Chondrocyte (in vitro differentiated cells): ENCODE measurements at places on chromosomes 11 and 22. TPM values are rescaled to one million over a fixed set of nuclear protein-coding genes. Genes with fewer than 3 reads are reported as not detected.

- DNase-seq = no peak
Observed at GRCh38 chr11:98703779-98704556, 316.8 kb upstream of the CNTN5 start.

DNA sequence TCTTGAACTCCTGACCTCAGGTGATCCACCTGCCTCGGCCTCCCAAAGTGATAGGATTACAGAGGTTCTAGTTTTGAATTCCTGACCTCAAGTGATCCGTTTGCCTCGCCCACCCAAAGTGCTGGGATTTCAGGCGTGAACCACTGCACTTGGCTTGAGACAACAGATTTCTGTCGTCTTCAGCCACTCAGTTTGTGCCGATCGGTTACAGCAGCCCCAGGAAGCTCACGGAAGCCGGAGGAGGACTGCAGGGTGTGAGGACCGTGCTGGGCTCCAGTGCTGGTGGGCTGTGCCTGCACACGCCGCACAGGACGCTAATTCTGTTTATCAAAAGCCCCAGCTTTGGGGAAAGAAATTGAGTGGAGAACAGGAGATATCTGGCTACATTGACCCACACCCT is 82.0 kb downstream of the CELSR1 start:
- no peak for DNase-seq

GRCh38 chr11:75796091-75796435 is 18.9 kb upstream of the UVRAG start:
- DNase-seq = peak; percentile 26

DNA sequence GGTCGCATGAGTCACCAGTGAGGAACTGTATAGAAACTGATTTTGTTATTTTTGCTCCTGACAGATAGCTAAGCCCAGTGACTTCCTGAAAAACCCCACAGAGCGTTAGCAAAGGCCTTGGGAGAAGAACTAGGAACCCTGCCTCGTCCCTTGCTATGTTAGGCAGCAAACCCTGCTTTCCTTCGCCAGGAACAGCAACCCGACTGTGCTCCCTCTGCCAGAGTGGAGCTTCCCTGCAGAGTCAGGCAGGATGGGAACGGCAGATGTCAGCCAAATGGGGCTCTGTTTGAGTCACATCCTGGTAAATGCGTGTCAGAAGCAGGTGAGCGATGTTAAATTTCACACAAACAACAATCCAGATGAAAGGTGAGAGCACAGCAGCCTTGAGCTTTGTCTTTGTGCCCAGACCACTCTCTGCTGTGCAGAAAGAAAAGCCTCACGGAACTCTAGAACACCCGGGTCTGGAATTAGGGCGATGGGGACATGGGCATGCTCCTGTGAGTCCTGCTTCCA is 186.6 kb downstream of the ADAMTS15 start:
- no peak for DNase-seq

DNA sequence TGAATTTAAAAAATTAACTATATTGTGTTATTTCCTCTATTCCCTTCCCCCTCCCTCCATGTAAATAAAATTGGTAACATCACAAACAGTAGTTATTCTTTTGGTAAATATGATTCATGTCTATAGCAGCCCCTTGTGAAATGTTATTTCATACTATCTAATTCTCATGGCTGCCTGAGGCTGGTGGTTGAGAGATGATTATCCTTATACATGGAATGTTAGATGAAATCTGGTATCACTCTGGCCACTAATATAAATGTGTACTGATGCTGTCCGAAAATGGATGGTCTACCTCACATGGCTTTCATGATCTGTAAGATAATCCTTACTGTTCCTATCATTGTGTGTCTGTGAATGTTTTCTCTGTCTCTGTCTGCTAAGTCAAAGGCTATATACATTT is 25.0 kb upstream of the EXPH5 start:
- no peak for DNase-seq

DNA sequence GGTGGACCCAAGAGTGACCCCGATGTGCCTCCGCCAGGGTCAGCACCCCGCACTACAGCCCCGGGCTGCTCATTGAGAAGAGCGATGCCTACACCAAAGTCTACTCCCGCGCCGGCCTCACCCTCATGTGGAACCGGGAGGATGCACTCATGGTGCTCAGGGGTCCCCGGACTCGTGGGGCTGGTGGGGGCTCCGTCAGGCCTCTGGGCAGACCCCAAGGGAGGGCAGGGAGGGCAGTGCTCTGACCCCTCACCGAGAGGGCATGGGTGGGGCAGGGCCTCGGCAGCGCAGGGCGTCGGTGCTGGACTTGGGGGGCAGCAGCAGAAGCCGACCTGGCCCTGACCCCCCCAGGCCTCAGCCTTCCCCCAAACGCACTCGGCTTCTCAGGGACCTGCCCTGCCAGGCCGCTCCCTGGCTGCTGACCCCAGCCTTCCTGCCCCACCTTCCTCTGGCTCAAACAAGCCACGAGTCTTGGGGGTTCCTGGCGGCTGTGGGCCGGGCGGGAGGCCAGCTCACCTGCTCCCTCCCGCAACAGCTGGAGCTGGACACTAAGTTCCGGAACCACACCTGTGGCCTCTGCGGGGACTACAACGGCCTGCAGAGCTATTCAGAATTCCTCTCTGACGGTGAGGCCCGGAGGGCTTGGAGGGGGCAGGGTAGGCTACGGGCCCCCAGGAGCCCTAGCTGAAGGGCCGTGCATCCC is 2.9 kb downstream of the MUC2 start:
- DNase-seq = peak; percentile 90

- no peak for DNase-seq
Observed at GRCh38 chr22:39776295-39777009, 117.1 kb downstream of the ENTHD1 start.

GRCh38 chr11:1123970-1124369 is 33.8 kb upstream of the MUC5AC start:
- peak; percentile 41 for DNase-seq

- no peak for DNase-seq
Observed at GRCh38 chr22:24376586-24376985, 50.8 kb upstream of the ADORA2A start.

- no peak for DNase-seq
Observed at GRCh38 chr11:76602431-76602861, 68.1 kb downstream of the LRRC32 start.

- no peak for DNase-seq
Observed at GRCh38 chr22:40289991-40290459, 56.3 kb upstream of the ADSL start.

DNA sequence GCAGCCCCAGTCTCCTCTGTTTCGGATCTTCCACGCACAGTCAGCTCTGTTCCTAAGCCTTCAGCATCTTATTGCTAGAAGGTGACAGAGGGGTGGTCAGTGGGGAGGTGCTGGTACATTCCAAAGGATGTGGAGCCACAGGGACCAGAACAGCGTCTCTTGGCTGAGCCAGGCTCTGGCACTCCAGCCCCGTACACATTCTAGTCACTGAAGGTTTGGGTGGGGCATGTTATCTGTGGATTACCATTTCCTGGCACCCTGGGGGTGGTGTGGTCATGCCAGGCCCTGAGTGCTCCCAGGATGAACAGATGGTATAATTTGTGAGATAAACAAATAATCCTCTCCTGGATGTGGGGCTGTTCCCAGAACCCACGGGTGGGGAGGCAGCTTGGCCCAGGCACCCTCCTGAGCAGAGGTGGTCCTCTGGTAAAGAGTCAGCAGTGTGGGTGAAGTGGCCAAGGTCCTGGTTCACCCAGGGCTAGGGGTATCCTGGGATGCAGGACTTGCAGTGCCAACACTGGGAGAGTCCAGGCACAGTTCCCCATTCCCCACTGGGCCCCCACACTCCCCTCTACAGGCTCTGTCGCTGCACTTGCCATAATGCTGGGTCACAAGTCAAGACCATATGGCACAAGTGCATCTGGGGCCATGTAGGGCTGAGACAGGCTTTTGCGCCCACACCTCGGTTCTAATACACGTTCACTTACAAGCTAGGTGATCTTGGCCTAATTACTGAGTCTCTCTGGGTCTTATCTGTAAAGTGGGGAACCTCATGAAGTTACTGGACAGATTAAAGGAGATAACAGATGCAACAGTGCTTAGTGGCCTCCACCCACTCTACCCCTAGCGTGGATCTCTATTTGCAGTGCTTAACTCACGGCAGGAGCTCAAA is 33.0 kb downstream of the DKK3 start:
- no peak for DNase-seq

DNA sequence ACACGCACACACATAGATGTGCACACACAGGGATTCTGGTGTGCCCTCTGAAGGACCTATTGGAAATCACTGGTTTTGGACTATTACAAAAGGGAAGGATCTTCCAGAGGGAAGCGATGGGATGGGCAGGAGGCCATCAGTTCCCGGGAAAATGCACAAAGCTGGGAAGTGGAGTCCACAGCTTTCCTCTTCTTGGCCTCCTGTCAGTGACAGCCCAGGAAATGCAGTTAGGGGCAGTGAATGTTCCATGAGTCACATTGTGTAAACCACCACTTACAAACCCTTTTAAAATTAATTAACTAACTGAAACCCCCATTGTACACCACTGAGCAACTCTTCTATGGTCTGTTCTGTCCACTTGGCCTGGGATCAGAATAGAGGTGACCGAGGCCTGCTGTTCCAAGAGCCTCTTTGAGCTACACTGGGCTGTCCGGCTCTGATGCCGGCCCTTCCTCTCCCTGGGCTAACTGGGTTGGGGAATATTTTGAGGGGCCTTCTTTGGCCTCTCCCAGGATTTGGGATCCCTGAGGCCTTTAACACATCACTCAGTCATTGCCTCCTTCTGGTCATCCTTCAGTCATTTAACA is 137.7 kb downstream of the FEZ1 start:
- no peak for DNase-seq

DNA sequence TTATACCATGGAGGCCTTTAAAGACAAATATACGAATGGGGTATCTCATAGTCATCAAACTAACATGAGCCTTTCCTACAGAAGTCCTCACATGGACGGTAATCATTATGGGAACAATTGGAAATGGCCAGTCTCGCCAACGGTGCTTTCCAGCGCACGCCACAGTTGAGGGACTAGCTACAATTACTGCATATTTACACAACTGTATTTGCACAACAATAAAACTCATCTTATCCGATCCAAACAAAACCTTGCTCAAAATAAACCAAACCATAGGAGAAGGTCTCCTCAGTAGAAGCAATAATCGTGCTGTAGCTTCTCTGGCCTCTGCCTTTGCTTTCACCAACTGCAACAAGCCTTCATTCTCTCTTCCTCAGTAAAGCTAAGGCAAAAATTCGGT is 5.9 kb downstream of the CADM1 start:
- no peak for DNase-seq

DNA sequence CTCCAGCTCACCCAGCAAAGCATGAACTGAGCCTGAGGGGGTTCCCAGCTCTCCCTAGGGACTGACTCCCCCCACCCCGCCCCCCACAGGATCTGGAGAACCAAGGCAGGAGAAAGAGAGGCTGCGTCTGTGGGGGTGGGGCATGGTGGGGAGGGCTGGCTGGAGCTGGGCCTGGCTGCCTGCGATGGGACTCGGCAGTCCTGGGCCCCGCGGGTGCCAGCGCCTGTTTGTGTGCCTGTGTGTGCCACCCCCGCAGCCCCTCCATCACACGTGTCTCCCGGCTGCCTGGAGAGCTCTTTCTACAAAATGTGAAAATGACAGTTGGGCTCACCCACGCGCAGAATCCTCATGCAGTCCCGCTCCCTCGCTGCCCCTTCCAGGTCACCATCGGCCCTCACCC is 46.8 kb downstream of the CACNA1I start:
- DNase-seq = no peak

DNA sequence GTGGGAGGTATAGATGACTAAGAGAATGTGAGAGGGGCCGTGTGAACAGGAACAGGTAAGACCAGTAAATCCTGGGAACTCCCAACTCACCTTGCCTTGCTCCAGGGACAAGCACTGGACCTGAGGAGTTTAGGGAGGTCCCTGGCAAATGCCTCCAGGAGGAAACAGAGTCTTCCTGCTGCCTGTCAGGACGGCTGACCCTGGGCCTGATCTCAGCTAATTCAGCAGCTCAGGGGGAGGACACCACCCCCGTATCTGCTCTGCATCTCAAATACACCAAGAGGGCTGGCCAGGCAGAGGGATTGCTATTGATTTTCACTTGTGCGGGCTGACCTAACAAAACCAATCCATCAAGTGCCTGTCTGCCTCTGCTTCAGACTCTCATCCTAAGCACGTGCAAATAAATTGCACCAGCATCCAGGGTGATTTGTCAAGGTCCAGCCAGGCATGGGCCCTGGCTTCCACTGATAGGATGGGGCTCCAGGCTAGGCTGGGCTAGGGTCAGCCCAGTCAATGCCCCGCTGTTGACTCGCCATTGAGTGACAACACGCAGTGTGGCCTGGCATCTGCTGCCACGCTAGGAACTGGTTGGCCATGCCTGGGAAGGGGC is 20.3 kb downstream of the UQCR10 start:
- DNase-seq = no peak

DNA sequence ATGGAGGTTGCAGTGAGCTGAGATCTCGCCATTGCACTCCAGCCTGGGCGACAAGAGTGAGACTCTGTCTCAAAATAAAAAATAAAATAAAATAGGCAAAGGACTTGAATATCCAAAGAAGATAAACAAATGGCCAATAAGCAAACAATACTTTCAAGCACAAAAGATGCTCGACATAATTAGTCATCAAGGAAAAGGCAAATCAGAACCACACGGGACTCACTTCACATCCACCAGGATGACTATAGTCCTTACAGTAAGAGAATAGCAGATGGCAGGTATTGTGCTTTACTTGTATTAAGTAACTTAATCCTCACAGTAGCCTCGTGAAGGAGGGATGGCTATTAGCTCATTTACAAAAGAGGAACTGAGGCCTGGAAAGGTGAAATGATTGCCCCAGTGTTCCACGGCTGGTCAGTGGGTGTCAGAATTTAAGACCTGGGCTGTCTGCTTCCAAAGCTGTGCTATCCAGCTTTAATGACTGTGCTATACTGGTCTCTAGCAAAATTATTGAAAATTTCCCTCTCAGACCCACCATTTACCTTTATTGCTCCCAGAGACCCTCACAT is 40.2 kb upstream of the RBFOX2 start:
- no peak for DNase-seq

- no peak for DNase-seq
Observed at GRCh38 chr11:8577791-8578581, 16.0 kb downstream of the STK33 start.

DNA sequence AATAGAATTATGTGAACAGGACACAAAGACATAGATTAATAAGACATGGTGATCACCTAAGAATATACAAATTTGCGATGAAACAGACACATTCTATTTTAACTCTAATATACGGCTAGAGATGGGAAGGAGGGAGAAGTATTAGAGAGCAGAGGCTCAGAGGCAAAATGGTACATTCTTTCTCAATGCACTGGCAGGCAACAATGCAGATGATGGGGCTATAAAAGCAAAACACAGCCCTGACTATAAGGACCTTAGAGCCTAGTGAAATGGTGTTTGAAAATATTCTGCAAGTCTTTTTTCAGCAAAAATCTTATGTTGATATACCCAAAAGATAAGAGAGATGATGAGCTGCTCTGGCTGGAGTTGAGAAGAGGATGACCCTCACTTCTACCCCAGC is 13.1 kb downstream of the TCF20 start:
- no peak for DNase-seq

The OR4C12 gene
- total RNA-seq = not detected in 3 replicates

The DLAT gene
- 24.9 to 31.6 TPM (median 27.7 TPM) in 3 replicates for total RNA-seq

The VPREB3 gene
- total RNA-seq = not detected in 3 replicates

The RAB39A gene
- total RNA-seq = not detected in 3 replicates

The RAG2 gene
- total RNA-seq = not detected in 3 replicates

The MPZL3 gene
- total RNA-seq = 1.1 to 1.7 TPM (median 1.6 TPM) in 3 replicates

The HBD gene
- total RNA-seq = not detected in 3 replicates
